Thyroid gland (tissue), 4 donors: ENCODE measurements at places on chromosomes 1 and 21. TPM values are rescaled to one million over a fixed set of nuclear protein-coding genes. Genes with fewer than 3 reads are reported as not detected.

The TIAM1 gene
- 2.5 TPM for total RNA-seq

The HSD3B2 gene
- not detected for total RNA-seq

The CFAP74 gene
- not detected for total RNA-seq

The IFI16 gene
- total RNA-seq, result 110 TPM

The TBX15 gene
- 5.4 TPM for total RNA-seq

The YOD1 gene
- 11.6 TPM for total RNA-seq

The CDK11A gene
- 36.1 TPM for total RNA-seq

GRCh38 chr1:186806477-186806876, 22.3 kb upstream of the PLA2G4A start:
- H3K4me3 ChIP-seq, result no peak overlapping the region
- H3K27me3 ChIP-seq, result no peaks in the 10 kb centered on the region
- DNase-seq, result no peak
- no peak overlapping the region for H3K27ac ChIP-seq
- no peaks in the 10 kb centered on the region for H3K4me1 ChIP-seq
- no peaks in the 10 kb centered on the region for H3K36me3 ChIP-seq

- H3K4me3 ChIP-seq, result peak overlapping the region; percentile 73
- no peak for DNase-seq
- peak overlapping the region; percentile 92 for H3K27ac ChIP-seq
- no peaks in the 10 kb centered on the region for H3K36me3 ChIP-seq
- H3K27me3 ChIP-seq, result no peaks in the 10 kb centered on the region
Observed at GRCh38 chr1:15618077-15618654, 908 bp downstream of the DDI2 start.

- H3K4me3 ChIP-seq, result no peak overlapping the region
- H3K36me3 ChIP-seq, result no peaks in the 10 kb centered on the region
- DNase-seq, result no peak
- H3K27me3 ChIP-seq, result no peaks in the 10 kb centered on the region
Observed at GRCh38 chr1:51567653-51568052, 48.6 kb upstream of the EPS15 start.

GRCh38 chr1:183778568-183779433, 26.1 kb upstream of the RGL1 start:
- H3K36me3 ChIP-seq, result no peaks in the 10 kb centered on the region
- DNase-seq, result no peak
- H3K27me3 ChIP-seq, result no peaks in the 10 kb centered on the region
- H3K4me1 ChIP-seq, result no peaks in the 10 kb centered on the region
- no peak overlapping the region for H3K4me3 ChIP-seq

DNA sequence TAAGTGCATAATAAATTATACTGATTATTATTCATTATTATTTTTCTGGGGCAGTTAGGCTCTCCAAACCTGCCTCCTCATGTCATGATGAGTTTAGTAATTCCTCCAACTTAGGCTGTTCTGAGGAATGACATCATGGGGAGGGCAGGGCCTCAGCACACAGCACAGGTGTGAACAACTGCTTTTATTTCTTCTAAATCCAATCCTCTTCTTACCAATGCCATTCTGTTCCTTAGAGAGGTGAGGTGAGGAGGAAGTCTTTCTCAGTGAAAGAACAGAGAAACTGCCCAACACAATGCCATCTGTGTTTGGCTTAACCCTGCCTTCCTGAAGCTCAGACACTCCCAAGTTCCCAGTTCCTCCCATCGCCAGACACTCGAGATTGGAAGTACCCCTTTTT, 45.4 kb upstream of the WASF2 start:
- no peak for DNase-seq
- no peaks in the 10 kb centered on the region for H3K27me3 ChIP-seq
- peaks cover 57% of the 10 kb centered on the region for H3K4me1 ChIP-seq
- peak overlapping the region; percentile 74 for H3K27ac ChIP-seq

DNA sequence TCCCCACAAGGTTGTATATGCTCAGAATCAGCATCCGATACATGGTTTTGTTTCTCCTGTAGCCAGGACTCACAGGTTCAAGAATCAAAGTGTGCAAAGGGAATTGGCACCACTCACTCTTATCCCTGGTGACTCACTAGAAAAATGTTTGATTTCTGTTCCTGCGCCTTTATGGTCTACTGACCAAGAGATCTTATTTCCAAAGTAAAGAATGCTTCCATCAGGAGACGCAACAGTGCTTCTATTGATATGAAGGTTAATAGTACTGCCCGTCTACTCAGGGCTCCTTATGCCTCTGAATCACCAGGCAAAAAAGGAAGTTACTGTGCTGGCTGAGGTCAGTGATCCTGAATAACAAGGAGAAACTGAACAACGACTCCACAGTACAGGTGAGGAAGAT, 1392.0 kb upstream of the PRMT6 start:
- H3K4me3 ChIP-seq, result no peak overlapping the region
- H3K27me3 ChIP-seq, result no peaks in the 10 kb centered on the region
- DNase-seq, result peak; percentile 11
- H3K36me3 ChIP-seq, result no peaks in the 10 kb centered on the region
- H3K27ac ChIP-seq, result peak overlapping the region; percentile 20
- no peaks in the 10 kb centered on the region for H3K4me1 ChIP-seq

GRCh38 chr1:248710305-248710900, 7.8 kb upstream of the OR14I1 start:
- no peaks in the 10 kb centered on the region for H3K27me3 ChIP-seq
- no peaks in the 10 kb centered on the region for H3K36me3 ChIP-seq
- no peaks in the 10 kb centered on the region for H3K4me1 ChIP-seq
- no peak overlapping the region for H3K27ac ChIP-seq
- no peak overlapping the region for H3K4me3 ChIP-seq
- DNase-seq, result no peak

GRCh38 chr1:8679395-8679800, 138.0 kb downstream of the RERE start:
- H3K27me3 ChIP-seq, result no peaks in the 10 kb centered on the region
- H3K27ac ChIP-seq, result no peak overlapping the region
- no peak for DNase-seq
- no peak overlapping the region for H3K4me3 ChIP-seq
- H3K4me1 ChIP-seq, result peaks cover 8% of the 10 kb centered on the region
- no peaks in the 10 kb centered on the region for H3K36me3 ChIP-seq

GRCh38 chr1:88451856-88452255, 232.2 kb upstream of the PKN2 start:
- H3K36me3 ChIP-seq, result no peaks in the 10 kb centered on the region
- no peaks in the 10 kb centered on the region for H3K27me3 ChIP-seq

DNA sequence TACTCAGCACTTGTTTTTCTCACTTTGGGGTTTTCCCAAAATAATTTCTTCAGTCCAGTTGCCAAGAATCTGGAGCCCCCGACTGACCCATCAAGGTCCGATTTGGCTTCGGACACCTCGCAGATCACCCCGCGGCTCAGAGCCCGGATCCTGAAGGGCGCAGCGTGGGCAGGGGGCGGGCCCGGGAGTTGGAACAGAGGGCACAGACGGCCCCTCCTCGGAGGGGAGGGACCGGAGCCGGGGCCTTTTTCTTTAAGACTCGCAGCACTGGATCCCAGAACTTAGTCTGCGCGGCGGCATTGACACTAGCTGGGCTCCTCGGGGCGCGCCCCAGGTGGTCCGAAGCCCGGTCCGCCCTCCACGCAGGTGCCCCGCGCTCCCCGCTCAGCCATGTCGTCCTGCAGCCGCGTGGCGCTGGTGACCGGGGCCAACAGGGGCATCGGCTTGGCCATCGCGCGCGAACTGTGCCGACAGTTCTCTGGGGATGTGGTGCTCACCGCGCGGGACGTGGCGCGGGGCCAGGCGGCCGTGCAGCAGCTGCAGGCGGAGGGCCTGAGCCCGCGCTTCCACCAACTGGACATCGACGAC, at the start of gene CBR3:
TSS of gene CBR3 (plus strand) at position 277 of the 588 bp plus-strand sequence. CDS start at position 391, 114 bp downstream.
- H3K4me3 ChIP-seq, result peak within 1 kb of the TSS; percentile 57
- peaks cover 8% of the 10 kb centered on the region for H3K4me1 ChIP-seq
- no peaks in the 10 kb centered on the region for H3K27me3 ChIP-seq

DNA sequence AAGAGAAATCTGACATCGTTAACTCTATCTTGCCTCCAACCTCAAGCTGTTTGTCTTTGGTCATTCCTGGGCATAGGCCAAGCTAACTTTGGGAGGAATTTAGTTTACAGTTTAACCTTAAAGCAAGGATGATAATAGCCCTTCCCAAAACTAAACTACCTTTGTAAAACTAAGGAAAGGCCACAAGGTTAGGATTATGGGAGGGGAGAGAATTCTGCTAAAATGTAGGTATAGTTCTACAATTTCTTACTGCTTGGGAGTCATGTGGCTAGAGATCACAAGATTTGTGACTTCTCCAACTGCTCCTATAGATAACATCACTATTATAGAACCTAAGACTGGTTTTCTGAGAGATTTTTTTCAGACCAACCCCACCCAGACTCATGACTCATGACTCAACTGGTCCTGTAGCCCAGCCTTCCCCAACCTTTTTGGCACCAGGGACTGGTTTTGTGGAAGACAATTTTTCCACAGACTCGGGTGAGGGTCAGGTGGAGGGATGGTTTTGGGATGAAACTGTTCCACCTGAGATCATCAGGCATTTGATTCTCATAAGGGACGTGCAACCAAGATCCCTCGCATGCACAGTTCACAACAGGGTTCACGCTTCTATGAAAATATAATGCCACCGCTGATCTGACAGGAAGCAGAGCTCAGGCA, 70.7 kb upstream of the MUTYH start:
- no peaks in the 10 kb centered on the region for H3K4me1 ChIP-seq
- H3K4me3 ChIP-seq, result no peak overlapping the region
- H3K36me3 ChIP-seq, result no peaks in the 10 kb centered on the region
- H3K27ac ChIP-seq, result no peak overlapping the region
- no peak for DNase-seq
- no peaks in the 10 kb centered on the region for H3K27me3 ChIP-seq

DNA sequence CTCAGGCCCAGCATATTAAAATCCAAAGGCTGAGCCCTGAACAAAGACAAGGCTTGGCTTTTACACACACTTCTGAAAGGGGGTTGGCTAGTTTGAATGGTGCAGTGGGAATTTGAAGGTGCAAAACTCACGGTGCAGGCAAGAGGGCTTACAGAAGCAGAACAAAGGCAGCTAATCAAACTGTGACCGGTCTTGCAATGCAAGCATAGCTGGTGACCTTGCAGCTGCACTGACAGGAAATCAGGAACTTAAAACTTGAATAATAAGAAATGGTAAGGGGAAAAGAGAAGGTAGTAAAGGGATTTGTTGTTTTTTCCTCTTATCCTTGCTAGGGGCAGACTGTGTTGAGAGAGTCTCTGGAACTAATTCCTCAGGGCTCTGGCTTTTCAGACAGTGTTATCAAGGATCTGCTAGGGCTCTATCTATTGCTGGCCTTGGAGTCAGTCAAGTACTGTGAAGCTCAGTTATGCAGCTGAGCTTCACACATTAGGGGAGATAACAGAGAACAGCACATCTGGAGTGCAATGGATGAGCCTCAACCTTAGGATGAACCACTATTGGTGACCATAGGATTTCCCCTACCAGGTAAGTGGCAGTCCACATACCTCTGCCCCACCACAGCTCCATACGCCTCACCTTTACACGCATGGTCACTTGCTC, 97.6 kb downstream of the PPIAL4G start:
- H3K27ac ChIP-seq, result no peak overlapping the region
- no peaks in the 10 kb centered on the region for H3K27me3 ChIP-seq
- H3K36me3 ChIP-seq, result no peaks in the 10 kb centered on the region
- H3K4me1 ChIP-seq, result no peaks in the 10 kb centered on the region

DNA sequence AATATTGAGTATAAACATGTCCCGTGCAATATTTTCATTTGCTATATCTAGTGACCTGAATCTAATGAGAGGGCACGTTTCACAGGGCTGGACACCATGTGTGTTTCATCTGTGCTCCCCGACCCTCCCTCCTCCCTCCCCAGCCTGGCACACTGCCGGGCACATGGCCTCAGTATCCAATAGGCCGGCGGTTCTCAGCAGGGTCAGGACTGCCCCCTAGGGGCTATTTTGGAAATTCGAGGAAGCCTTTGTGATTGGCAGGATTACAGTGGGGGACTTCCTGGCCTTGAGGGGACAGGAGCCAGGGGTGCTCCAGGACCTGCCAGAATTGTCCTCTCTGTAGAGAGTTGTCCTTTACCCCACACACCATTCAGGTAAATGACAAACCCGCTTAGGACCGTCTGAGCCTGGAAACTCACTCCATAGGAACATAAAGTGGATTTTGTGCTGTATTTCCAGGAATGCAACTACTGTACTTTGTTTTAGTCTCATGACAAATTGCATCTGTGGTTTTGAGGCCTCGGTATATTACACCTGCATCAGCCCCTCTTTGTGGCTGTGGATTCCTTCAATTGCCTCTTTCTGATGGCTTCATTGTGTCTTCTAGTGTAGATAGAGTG, 109.5 kb upstream of the SIM2 start:
- no peaks in the 10 kb centered on the region for H3K27me3 ChIP-seq
- no peaks in the 10 kb centered on the region for H3K36me3 ChIP-seq
- H3K27ac ChIP-seq, result no peak overlapping the region
- no peaks in the 10 kb centered on the region for H3K4me1 ChIP-seq
- H3K4me3 ChIP-seq, result no peak overlapping the region
- peak; percentile 47 for DNase-seq

- no peaks in the 10 kb centered on the region for H3K27me3 ChIP-seq
- H3K36me3 ChIP-seq, result no peaks in the 10 kb centered on the region
- H3K27ac ChIP-seq, result no peak overlapping the region
- peak; percentile 14 for DNase-seq
- H3K4me3 ChIP-seq, result no peak overlapping the region
Observed at GRCh38 chr1:111471012-111471411, 2.8 kb upstream of the C1orf162 start.

GRCh38 chr21:38428211-38428610, 70.1 kb downstream of the ERG start:
- H3K4me3 ChIP-seq, result no peak overlapping the region
- no peak overlapping the region for H3K27ac ChIP-seq
- H3K4me1 ChIP-seq, result no peaks in the 10 kb centered on the region

DNA sequence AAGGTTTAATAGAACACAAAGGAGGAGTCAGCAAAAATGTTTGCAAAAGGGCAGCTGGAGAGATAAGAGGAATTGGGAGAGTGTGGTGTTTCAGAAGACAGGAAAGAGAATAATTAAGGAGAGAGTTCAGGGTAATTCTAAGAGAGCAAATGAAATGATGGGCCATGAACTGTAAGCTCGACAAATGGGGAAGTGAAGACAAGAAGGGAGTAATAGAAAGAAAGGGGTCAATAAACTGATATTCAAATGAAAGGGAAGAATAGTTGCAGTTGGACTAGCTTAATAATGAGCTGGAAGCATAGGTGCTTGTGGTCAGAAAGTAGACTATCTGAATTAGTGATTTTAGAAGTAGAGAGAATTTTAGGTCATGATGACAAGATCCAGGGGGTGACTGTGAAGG, 15.6 kb upstream of the RNF220 start:
- H3K4me1 ChIP-seq, result no peaks in the 10 kb centered on the region
- no peak for DNase-seq
- no peaks in the 10 kb centered on the region for H3K27me3 ChIP-seq
- no peaks in the 10 kb centered on the region for H3K36me3 ChIP-seq
- H3K4me3 ChIP-seq, result no peak overlapping the region
- no peak overlapping the region for H3K27ac ChIP-seq

DNA sequence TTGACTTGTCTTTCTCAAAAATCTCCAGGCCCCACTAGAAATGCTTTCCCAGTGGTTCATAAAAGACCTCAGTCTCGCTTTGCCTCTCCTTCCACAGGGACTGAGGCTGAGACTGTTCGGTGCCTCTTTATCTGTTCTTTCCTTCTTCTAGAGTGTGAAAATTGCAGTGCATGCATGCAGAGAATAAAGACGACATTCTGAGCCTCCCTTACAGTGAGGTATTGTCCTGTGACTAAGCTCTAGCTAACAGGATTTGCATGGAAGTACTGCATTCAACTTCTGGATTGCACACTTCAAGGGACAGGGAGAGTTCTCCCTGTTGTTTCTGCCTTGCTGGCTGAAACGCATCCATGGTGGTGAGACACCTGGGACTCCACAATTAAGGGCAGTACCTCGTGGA, 69.1 kb downstream of the COLGALT2 start:
- no peaks in the 10 kb centered on the region for H3K36me3 ChIP-seq
- no peaks in the 10 kb centered on the region for H3K27me3 ChIP-seq
- H3K27ac ChIP-seq, result no peak overlapping the region
- no peak for DNase-seq
- no peaks in the 10 kb centered on the region for H3K4me1 ChIP-seq

- no peaks in the 10 kb centered on the region for H3K4me1 ChIP-seq
- no peak overlapping the region for H3K4me3 ChIP-seq
- DNase-seq, result no peak
Observed at GRCh38 chr1:180096584-180097325, 57.9 kb upstream of the QSOX1 start.
